Effector memory CD4-positive, alpha-beta T cell (primary cell): ENCODE measurements at places on chromosomes 3 and 15.

- DNase-seq = no peak
Measured at GRCh38 chr3:153023896-153024295, 138.1 kb upstream of the RAP2B start.

DNA sequence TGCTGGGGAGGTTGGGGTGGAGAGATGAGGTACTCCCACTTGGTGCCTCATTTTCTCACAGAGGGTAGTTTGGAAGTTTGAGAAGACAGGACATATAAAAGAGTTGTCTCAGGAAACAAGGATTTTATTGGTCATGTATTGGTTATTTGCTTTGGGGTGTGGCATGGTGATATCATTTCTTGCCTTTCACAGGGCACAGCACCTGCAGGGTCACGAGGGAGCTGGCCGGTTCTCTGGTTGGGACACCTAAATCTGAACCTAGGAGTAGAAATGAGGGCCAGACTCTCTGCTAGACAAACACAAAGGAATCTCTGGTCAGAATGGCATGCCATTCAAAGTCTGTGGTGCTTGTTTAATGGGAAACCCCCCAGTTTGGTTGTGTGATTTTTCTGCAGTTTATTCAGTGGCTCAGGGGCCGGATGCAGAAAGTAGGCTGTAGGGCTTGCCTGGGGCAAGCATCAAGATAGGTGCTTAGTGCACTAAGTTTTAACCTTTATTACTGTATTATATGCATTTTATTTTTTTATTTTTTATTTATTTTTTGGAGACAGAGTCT lies 237.7 kb upstream of the EIF1B start:
- no peak for DNase-seq

DNA sequence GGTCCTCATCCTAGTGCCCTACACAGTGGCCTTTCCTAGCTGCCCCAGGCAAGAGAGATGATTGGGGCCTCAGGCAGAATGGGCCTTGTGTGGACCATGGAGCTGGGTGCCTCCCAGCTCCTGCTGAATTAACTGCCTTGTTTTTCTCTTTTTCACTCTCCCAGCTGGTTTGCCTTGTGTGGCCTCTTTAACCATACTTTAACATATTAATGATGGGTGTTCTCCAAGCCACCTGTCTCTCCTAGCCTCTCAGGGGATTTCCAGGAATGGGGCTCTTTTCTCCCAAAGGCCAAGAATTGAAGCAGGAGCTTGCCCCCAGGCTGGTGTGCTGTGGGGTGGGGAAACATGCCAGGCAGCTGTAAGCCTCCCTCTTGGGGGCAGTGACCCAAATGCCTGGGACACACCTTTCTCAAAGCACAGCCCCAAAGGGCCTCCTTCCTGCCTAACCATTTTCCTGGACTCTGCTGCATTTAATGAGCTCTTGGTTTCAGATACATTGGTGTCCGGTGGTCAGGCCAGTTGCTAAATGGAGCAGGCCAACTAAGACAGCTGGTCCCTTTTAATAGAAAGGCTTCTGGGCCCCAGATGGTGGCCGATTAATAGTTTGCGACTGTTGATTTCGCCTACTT lies 5.6 kb downstream of the ALPK3 start:
- DNase-seq = no peak

DNA sequence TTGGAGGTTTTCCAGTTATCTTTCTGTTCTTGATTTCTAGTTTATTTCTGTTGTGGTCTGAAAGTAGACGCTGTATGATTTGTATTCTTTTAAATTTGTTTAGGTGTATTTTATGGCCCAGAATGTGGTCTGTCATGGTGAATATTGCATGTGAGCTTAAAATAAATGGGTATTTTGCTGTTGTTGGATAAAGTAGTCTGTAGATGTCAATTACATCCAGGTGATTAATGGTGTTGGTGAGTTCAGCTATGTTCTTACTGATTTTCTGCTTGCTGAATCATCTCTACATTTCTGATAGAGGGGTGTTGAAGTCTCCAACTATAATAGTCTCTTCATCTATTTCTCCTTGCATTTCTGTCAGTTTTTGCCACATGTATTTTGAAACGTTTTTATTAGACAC lies 383.3 kb upstream of the SGO1 start:
- DNase-seq = no peak

DNA sequence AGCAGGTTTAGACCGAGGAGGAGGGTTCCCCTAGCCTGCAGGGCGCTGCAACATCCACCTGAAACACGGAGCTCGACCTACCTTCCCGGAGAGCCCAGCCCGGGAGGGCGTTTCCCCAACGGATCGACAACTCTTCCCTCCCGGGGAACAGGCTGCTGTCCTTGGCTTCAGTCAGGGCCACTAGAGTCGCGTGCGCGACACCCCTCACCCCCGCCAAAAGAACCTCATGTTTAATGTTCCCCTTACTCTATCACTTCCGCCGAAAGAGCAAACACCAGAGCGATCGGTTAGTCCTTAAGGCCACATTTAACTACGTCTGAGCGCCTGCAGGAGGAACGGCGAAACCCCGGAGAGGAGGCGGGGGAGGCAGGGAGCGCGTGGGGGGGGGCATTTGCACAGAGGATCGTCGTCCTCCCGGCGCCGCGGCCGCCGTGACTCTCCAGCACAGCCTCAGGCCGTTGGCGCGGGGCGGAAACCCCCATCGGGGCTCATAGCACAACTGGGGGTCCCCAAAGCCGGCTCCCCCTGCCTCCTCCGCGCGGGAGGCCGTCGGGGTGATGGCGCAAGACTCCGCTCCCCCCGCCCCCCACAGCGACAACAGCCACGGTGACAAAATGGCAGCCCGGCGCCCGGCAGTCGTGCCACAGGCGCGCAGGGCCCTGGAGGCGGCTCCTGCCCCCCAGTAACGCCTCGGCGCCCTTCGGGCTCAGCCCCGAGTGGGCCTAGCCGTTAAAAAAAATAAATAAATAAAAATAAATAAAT lies 3.2 kb downstream of the ANP32A start:
- peak; percentile 63 for DNase-seq

DNA sequence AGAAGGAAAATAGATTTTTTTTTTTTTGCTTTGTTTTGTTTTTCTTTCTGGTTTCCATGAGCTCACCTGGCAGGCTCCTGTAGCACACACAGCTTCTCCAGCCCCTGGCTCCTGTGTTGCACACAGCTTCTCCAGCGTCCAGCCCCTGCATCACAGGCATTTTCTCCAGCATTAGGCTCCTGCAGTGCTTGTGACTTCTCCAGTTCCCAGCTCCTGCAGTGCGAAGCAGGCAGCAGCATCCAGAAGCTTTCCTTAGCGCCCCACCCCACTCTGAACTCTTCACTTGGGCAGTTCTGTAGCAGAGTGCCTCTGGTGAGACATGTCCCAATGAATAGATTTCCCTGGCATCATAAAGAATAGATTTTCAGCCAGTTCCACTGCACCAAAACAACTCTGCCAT lies 5.5 kb upstream of the CCDC39 start:
- no peak for DNase-seq

DNA sequence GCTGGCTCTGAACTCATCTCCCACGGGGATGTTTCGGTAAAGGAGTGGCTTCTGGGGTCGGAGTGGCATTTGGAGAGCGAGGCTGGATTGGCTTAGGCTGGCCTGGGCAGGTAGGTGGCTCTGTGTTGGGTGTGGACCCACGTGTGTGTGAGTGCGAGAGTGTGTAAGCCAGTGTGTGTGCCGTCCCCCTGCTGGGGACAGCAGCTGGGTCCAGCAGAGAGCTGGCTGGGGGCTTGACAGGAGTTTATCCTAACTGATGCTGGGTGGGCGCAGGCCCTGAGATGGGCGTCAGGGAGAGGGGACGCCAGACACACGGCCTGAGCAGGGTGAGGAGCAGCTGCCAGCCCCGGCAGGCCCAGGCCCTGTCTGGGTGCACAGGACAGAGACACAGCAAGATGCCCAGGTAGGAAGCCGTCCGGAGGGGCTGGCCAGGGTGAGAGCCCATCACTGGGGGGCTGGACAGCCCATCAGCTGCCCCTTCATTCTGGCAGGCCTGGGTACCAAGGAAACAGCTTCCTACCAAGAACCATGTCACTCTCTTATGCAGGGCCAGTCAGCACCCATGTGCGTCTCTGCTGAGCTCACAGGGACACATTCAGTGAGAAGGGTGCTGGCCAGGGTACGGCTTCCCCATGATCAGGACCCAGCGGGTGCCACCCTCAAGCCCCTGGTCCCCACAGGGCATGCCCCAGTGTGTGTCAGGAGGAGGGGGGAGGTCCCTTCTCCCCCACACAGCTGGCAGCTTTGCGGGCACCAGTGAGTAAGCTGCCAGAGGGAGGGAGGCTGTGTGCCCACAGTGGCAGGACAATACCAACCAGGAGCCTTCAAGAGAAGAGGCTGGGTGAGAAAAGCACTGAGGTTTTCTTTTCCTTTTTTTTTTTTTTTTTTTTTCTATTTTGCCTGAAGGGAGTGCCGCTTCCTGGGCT lies 1.1 kb downstream of the PAK6 start:
- DNase-seq = no peak

GRCh38 chr3:141064255-141064926 lies 13.2 kb downstream of the SPSB4 start:
- DNase-seq = no peak

- no peak for DNase-seq
Measured at GRCh38 chr15:39704235-39704634, 78.4 kb downstream of the FSIP1 start.

DNA sequence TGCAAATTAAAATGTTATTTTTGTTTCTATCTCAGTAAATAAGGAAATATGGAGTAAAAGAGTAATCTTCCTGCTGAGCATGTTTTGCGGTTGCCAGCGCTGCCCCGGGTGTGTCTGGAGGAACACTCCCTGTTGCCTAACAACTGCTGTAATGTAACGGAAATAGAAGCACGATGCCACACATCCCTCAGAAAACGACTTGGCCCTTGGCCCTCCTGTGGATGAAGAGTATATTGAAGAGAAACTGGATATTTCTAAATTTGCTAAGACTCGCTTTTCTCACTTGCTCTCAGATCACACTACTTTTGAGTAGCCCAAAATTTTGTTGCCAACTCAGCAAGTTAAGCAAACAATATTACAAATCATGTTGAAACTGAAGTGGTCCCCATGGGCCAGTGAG lies 18.9 kb downstream of the CX3CR1 start:
- DNase-seq = peak; percentile 44

DNA sequence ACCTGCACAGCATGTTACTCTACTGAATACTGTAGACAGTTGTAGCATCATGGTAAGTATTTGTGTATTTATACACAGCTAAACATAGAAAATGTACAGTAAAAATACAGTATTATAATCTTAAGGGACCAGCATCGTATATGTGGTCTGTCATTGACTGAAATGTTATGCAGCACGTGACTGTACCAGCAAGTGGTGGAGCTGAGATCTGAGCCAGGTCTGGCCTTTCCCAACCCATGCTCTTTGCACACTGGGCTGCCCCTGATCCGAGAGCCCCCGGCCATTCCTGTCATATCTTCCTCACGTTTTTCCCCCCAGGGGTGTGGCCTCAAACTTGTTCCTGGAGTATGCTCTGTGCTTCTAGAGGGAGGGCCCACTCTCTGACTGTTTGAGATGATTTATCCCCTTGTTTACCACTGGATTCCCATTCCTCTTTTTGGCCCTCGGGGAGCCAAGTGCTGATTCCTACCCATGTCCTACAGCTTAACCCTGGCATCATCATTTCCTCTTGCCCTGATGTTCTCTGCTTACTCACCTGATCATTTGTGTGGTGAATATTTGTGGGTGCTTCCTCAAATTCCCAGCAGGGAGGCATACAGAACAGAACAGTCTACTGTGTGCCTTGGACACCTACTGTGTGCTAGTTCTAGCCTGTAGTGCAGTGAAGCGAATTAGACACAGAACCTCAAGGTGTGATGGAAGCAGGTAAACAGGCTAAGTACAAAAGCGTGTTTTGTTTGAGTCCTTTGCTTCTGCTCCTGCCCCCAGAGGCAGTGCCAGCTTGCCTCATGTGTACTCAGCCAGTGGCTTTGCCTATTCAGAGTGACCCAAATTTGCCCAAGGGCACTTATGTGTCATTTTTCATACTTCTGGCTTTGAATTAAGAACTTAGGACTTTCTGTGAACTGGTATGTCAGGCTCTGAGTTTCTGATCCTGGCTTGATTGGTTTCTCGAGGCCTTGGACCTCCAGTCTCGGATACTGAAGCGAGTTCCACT lies 21.0 kb downstream of the CSRNP1 start:
- no peak for DNase-seq

DNA sequence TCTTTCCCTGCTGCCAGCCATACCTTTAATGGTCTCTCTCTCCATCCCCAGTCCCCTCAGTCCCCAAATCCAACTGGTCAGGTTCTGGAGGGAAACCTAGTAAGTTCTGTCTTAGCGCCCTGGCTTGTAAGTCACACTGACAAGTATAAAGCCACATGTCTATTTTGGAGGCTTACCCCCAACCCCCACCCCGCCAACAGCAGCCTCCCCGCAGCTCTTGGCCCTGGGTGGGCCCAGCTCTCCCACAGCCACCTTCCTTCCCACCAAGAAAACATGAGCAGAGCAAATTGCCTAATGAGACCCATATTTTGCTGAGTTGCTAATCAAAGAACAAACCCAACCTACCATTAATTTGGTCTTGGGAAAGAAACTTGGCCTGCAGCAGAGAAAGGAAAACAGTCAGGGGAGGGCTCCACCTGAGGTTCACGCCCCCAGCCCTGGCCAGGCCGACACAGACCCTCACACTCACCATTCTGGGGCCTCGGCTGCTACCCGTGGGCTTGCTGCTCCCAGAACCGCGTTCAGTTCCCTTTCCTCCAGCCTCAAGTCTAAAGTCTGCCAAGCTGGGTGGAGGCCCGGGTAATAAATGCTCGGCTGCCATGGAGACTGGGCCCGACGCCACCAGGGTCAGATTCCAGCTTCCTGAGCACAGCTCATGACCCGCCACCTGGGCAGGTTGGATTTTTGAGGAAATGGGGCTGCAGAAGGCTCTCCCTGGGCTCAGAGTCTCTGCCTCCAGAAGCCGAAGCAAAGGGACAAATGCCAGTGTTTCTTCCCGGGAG lies at the start of gene CALML4:
CALML4 (minus strand) TSS at position 557 of the 782 bp plus-strand sequence; CDS start at position 472, 85 bp downstream.
- DNase-seq = no peak

- DNase-seq = no peak
Measured at GRCh38 chr15:70385052-70385451, 287.3 kb upstream of the TLE3 start.

- DNase-seq = no peak
Measured at GRCh38 chr15:70770863-70771262, 7.5 kb upstream of the UACA start.

DNA sequence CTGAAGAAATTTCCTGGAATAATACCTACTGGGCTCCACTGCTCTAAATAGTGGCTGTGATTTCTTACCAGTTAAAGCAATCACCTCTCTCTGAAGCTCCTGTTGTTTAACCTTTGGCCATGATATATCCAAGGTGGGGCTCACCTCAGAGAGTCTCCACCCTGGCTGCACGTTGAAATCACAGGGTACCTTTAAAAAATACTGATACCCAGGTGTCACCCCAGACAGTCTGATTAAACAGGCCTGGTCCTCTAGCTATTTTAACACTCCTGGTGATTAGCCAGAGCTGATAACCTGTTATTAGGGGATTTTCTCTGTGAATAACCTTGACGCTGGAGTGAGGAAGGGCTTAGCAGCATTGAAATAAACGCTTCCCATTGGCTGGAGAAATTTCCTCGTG lies 22.3 kb upstream of the ZBTB38 start:
- no peak for DNase-seq

DNA sequence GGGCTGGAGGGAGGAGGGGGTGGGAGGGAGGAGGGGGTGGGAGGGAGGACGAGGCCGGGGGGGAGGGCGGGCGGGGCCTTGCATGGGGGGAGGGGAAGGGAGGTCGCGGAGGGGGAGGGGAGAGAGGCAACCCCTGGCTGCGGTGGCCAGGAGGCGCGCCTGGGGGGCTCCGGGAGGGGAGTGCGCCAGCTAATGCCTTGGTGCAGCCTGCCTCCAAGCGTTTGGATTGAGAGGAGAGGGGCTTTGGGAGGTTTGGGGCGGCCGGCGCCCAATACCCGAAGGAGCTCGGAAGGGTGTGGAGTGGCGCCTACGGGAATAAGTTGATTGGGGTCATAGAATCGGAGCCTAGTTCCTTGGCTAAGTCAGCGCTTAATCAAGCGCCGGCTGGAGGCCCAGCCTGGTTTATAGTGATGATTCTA lies 557 bp downstream of the TFG start:
- no peak for DNase-seq
